ENCODE measurements at places on chromosomes 13 and 19. TPM values are rescaled to one million over a fixed set of nuclear protein-coding genes. Genes with fewer than 3 reads are reported as not detected.

Gene LGALS13
- not detected for total RNA-seq

Gene NLRP5
- not detected for total RNA-seq

Gene ZFP14
- total RNA-seq = 0.84 TPM

Gene TYROBP
- not detected for total RNA-seq

Gene ZNF329
- 5.7 TPM for total RNA-seq

Gene ATP4B
- not detected for total RNA-seq

Gene FGF21
- not detected for total RNA-seq

Gene C1QTNF9
- total RNA-seq = not detected

Gene POGLUT2
- total RNA-seq = 24.0 TPM

Gene UPK1A
- total RNA-seq = not detected

Gene MRPL34
- 119 TPM for total RNA-seq

Gene NLRP4
- not detected for total RNA-seq

Gene ZNF534
- not detected for total RNA-seq

Gene CBARP
- 2.9 TPM for total RNA-seq

Gene FFAR1
- total RNA-seq = not detected

Gene AMER2
- not detected for total RNA-seq

Gene ZNF296
- 0.17 TPM for total RNA-seq

Gene PRSS57
- not detected for total RNA-seq

Gene TEKTIP1
- not detected for total RNA-seq

Gene SLC6A16
- total RNA-seq = not detected

Gene ATP8B3
- total RNA-seq = 5.5 TPM

Gene CACNG8
- under 0.01 TPM for total RNA-seq

Gene C19orf67
- total RNA-seq = not detected

Gene ZIC2
- not detected for total RNA-seq

Gene ISOC2
- total RNA-seq = 86.4 TPM

Gene LGALS7B
- not detected for total RNA-seq

Gene MIDN
- total RNA-seq = 18.7 TPM

Gene FCHO1
- total RNA-seq = 1.8 TPM

Gene ACER1
- 0.15 TPM for total RNA-seq

Gene SHISA7
- total RNA-seq = not detected

Gene ASPDH
- total RNA-seq = not detected

Gene SPACA4
- not detected for total RNA-seq

Gene N4BP2L1
- total RNA-seq = 0.30 TPM

Gene ARL11
- total RNA-seq = not detected

Gene RNF225
- total RNA-seq = not detected

Gene LGALS4
- 0.15 TPM for total RNA-seq

Gene NALCN
- total RNA-seq = 1.2 TPM

Measured in bronchus fibroblast of lung (primary cell).